Activated CD4-positive, alpha-beta T cell treated with anti-CD3 and anti-CD28 coated beads, Interleukin-2, amount 10 ng/mL, durations not matched to agents 24 days and 14 days (primary cell): ENCODE measurements at places on chromosomes 4 and X. TPM values are rescaled to one million over a fixed set of nuclear protein-coding genes. Genes with fewer than 3 reads are reported as not detected.

Gene ENPP6
- total RNA-seq = 0.61 and 1.2 TPM in 2 replicates

Gene CTPS2
- 6.3 and 6.6 TPM in 2 replicates for total RNA-seq

Gene CTSO
- total RNA-seq = 0.93 and 1.1 TPM in 2 replicates

Gene ARL13A
- not detected in 2 replicates for total RNA-seq

Gene APBB2
- total RNA-seq = 1.6 and 1.7 TPM in 2 replicates

Gene SPON2
- total RNA-seq = 20.7 and 21.6 TPM in 2 replicates

Gene SORCS2
- 0.05 TPM in 1 of 2 replicates, not detected in the other for total RNA-seq
